ENCODE measurements at places on chromosomes 1 and 21.

- no peak for DNase-seq
Observed at GRCh38 chr1:232630894-232631195, 912 bp upstream of the SIPA1L2 start.

- DNase-seq: no peak
Observed at GRCh38 chr1:151145304-151146071, 943 bp downstream of the SEMA6C start.

GRCh38 chr1:99500541-99500940, 145.4 kb upstream of the PALMD start:
- DNase-seq: no peak

- DNase-seq: no peak
Observed at GRCh38 chr21:32382108-32382644, 10.6 kb downstream of the URB1 start.

DNA sequence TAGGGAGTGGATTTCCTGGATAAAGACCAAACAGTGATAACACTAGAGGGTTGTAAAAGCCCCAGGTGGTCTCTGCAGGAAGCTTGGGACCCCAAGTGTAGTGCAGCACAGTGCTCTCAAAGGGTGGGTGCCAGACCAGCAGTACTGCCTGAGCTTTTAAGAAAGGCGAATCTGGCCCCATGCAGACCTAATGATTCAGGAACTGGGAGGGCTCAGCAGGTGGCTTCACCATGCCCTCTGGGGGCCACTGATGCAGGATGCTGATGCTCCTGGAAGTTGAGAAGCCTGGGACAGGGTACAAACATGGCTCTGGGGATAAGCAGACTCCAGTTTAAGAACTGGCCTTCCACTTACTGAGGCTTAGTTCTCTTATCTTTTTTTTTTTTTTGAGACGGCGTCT, 29.1 kb upstream of the NEK2 start:
- DNase-seq: no peak

GRCh38 chr1:167648252-167648849, 18.3 kb downstream of the RCSD1 start:
- no peak for DNase-seq

GRCh38 chr1:8711151-8711550, 106.3 kb downstream of the RERE start:
- DNase-seq: no peak

DNA sequence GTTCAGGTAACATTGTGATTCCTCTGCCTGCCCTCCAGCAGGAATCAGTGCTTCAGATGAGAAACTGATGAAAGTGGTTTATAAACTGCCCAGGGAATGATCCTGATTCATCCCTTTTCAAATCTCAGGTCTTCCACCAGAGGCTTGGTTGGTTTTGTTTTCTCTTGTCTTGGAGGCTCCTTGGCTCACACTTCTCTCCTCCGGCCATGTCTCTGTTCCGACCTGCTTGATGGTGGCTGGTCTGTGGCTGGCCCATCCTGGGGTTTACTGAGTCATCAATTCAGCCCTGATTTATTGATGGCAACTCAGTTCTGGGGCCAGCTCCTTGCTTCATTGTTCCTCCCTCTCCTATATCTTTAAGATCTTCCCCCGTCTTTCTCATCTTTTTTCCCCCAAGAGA, 56.6 kb upstream of the SLC2A1 start:
- no peak for DNase-seq

DNA sequence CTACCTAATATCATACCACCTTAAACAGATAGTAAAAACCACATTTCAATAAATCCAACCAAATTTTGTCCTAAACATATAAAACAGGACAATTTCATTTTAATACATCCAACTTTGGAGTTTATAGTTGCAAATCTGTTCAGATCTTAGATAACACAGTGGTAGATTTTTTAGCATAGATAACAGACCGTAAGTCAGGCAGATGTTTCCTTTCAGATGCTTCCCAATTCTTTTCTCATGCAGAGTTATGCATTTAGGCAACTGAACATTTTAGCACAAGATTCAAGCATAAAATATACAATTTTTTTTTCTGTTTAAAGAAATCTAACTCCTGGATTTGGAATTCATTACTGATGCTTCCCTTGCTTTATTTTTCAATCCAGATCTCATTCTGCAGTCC, 156.5 kb upstream of the ZNHIT6 start:
- DNase-seq: no peak
